ENCODE measurements at places on chromosomes 1 and 21. TPM values are rescaled to one million over a fixed set of nuclear protein-coding genes. Genes with fewer than 3 reads are reported as not detected.

Gene PCAT6
- total RNA-seq: not detected

Gene CLIC4
- total RNA-seq: 449 TPM

Gene ARHGEF11
- 34.0 TPM for total RNA-seq

Gene A3GALT2
- total RNA-seq: not detected

Gene KRTAP19-1
- not detected for total RNA-seq

Gene GNAI3
- total RNA-seq: 16.5 TPM

Gene KIAA0040
- total RNA-seq: 0.44 TPM

Gene SMIM12
- total RNA-seq: 41.2 TPM

Gene MECR
- total RNA-seq: 24.1 TPM

Gene LIX1L
- 19.5 TPM for total RNA-seq

Gene AVPR1B
- not detected for total RNA-seq

Gene IL19
- not detected for total RNA-seq

Gene PCBP3
- total RNA-seq: 4.2 TPM

Gene HOOK1
- total RNA-seq: under 0.01 TPM

Gene HSPA13
- 112 TPM for total RNA-seq

Gene OR6K3
- not detected for total RNA-seq

Gene PRAMEF4
- total RNA-seq: not detected

Gene GNAT2
- total RNA-seq: 0.33 TPM

Gene DNALI1
- 2.7 TPM for total RNA-seq

Gene GPR25
- not detected for total RNA-seq

Gene HPDL
- 3.0 TPM for total RNA-seq
